ENCODE measurements at places on chromosomes 4 and X.

GRCh38 chr4:13347517-13348125, 136.5 kb downstream of the RAB28 start:
- no peak for DNase-seq

DNA sequence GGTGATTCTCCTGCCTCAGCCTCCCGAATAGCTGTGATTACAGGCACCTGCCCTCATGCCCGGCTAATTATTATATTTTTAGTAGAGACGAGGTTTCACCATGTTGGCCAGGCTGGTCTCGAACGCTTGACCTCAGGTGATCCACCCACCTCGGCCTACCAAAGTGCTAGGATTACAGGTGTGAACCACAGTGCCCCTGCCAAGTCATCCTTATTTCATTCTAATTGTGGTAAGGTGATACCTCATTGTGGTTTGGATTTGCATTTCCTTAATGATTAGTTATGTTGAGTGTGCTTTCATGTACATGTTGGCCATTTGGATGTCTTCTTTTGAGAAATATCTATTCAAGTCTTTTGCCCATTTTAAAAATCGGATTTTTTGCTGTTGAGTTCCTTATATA, 93.0 kb downstream of the USP9X start:
- DNase-seq = no peak

- no peak for DNase-seq
Observed at GRCh38 chr4:15702941-15703403, at the start of gene BST1. BST1 (plus strand) TSS chr4:15703065; CDS start chr4:15703145, 80 bp downstream.

- no peak for DNase-seq
Observed at GRCh38 chr4:72375073-72375736, 193.8 kb downstream of the ADAMTS3 start.

GRCh38 chr4:3802571-3803474, 36.6 kb downstream of the ADRA2C start:
- DNase-seq = no peak

GRCh38 chrX:56783450-56783831, 54.4 kb downstream of the NBDY start:
- no peak for DNase-seq

DNA sequence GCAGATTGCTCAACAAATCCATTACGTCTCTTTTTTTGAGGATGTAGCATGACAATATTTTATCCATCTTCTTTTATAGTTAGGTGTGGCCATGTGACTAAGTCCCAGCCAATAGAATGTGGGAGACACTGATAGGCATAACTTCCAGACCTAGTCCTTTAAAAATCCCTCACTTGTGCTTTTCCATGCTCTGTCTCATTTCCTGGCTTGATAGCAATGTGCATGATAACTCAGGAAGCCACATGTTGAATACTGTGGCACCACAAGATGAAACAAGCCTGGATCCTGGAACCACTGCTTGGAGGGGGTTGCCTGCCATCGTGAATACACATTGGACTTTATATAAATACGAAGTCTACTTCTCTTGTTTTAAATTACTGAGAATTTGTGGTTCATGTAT, 184.0 kb upstream of the NEIL3 start:
- DNase-seq = no peak

DNA sequence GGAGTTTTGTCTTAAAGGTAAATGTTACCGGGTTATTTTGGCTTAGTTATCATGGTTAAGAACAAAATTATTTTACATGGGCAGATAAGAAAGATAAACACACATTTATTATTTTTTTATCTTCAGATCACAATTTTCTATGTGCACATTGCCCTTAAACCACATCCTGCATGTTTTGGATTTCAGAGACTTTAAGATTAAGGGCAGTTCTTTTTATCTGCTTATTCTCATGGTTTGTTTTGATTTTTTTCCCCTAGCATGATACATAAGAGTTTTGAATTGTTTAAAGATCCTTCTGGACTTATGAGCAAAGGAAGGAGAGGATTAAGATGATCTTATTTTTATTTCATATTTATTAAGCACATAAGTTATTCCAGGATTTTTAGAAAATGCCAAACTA, 190.1 kb upstream of the BMP3 start:
- DNase-seq = no peak

DNA sequence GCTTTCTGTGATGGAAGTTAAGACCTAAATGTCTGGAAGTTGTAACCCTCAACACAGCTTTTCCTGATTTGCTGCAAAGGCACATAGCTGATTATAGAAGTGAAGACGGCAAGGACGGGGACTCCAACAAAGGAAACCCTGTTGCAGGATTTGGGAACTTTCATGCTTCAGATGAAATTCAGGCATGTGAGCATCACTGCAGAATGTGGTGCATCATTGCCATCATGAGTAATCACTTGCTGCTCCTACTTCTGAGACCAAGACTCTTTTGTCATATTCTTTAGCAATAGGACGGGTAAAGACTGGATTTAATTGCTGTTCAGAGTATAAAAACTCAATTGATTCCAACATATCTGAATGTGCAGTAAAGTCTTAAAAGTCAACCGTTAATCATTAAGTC, 35.8 kb downstream of the YIPF6 start:
- DNase-seq = no peak

- no peak for DNase-seq
Observed at GRCh38 chr4:88803600-88804096, 106.0 kb upstream of the NAP1L5 start.

GRCh38 chr4:108107729-108108382, 60.9 kb downstream of the LEF1 start:
- DNase-seq = no peak

DNA sequence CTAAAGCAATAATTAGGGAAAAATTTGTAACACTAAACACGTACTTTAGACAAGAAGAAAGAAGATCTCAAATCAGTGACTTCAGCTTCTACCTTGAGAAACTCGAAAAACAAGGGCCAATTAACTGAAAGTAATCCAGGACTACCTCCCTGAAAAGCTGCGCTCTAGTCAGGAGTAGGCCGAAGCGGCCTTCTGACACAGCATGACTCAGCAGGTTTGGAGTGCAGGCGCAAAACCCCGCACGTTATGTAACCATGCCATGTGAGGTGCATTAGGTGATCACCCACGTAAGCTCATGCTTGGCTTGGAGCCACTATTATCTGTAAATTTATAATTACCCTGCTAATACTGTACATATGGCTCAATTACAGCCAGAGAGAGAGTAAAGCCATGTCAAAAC, 52.8 kb upstream of the CCDC149 start:
- DNase-seq = no peak

GRCh38 chr4:93730760-93731159, 97.8 kb upstream of the ATOH1 start:
- DNase-seq = no peak

DNA sequence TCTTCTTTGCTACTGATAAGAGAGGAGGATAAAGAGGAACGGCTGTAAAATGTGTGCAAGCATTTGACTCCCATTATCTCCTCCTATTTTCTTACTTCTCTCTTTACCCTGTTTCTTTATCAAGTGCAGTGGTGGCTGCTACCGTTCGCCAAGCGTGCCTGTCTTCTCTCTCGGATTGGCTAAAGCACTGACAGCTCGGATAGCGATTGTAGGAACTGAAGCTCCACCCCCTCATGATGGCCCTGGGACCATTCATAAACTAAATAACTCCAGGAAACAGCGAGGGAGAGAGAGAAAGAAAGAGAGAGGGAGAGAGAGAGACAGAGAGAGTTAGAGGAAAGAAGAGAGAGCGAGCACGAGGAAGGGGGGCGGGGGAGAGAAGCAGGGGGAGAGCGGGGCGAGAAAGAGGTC, 305 bp upstream of the MAB21L2 start:
- no peak for DNase-seq

GRCh38 chrX:138925330-138925729, 213.8 kb upstream of the FGF13 start:
- DNase-seq = no peak

DNA sequence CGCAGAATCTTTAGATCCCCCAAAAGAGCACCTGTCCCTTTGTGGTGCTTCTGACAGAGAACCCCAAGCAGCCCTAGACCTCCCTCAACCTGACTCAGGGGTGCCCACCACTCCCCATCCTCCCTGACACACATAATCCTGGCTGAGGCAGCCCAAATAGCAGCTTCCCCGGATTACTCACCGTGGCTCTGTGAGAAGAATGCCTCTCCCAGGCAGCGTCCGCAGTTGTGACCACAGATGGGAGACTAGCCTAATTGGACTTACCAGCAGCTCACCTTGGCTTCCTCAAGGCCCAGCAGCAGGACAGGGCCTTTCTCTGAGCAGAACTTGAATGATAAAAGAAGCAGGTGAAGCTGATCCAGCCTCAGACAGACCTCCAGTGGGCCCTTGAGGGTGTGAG, 10.3 kb upstream of the ODAPH start:
- no peak for DNase-seq
